Ovary (tissue), 10 donors: ENCODE measurements at places on chromosomes 5 and 9. TPM values are rescaled to one million over a fixed set of nuclear protein-coding genes. Genes with fewer than 3 reads are reported as not detected.

- H3K4me1 ChIP-seq, result no peaks in the 10 kb centered on the region
- H3K36me3 ChIP-seq, result no peaks in the 10 kb centered on the region
- DNase-seq, result no peak
- no peak overlapping the region for H3K4me3 ChIP-seq
- no peak overlapping the region for H3K27ac ChIP-seq
Observed at GRCh38 chr5:142342128-142342981, 17.5 kb upstream of the SPRY4 start.

The GPR150 gene
- total RNA-seq, result not detected

The LMAN2 gene
- total RNA-seq, result 103 TPM

GRCh38 chr9:14748373-14748772 is 25.8 kb upstream of the CER1 start:
- H3K36me3 ChIP-seq, result no peaks in the 10 kb centered on the region
- no peaks in the 10 kb centered on the region for H3K4me1 ChIP-seq
- no peak for DNase-seq
- H3K27ac ChIP-seq, result no peak overlapping the region

DNA sequence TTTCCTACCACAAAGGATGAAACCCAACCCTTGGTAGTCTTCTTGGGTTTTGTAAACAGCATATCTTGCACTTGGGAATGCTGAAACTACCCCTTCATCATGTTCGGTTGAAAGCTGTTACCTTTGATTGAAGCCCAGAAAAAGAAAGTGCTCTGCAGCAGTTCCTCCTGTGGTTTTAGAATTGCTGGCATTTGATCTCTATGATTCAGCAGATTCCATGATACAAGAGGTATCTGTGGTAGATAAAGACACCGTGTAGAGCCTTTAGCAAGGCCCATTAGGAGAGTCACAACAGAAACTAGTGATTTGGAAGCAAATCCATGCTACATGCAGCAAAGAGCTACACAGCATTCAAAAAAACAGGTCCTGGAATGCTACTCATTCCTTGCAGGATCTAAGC is 557.0 kb downstream of the TLE1 start:
- H3K27ac ChIP-seq, result no peak overlapping the region
- H3K4me1 ChIP-seq, result no peaks in the 10 kb centered on the region
- no peaks in the 10 kb centered on the region for H3K36me3 ChIP-seq
- H3K27me3 ChIP-seq, result no peaks in the 10 kb centered on the region
- DNase-seq, result no peak

The GABRA6 gene
- not detected for total RNA-seq

DNA sequence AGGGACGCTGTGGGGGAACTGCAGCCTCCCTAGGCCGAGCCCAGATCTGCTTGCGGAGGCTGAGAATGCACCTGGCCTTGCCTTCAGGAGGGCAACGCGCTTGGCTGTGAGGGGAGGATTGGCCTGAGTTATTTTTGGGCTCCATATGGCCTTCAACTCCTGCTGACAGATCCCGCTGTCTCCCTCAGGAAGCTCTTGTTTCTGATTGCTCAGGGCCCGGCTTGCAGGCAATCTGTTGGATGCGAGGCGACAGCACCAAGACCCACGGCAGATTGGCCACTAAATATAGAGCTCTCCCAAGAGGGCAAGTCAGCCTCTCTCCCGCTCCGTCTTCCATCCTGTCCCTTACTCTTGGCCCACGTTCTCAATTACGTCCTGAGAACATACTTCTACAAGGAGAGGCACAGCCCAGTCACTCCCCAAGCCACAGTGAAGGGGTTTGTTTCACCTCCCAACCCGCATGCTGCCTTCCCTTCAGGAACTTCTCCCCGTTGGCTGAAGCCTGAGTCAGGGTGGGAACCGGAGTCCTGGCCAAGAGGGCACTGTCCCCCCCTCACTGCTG is 53.6 kb downstream of the RASGEF1C start:
- no peak overlapping the region for H3K4me3 ChIP-seq
- DNase-seq, result no peak
- no peaks in the 10 kb centered on the region for H3K36me3 ChIP-seq
- H3K27ac ChIP-seq, result no peak overlapping the region
- no peaks in the 10 kb centered on the region for H3K27me3 ChIP-seq
- H3K4me1 ChIP-seq, result no peaks in the 10 kb centered on the region

The IFNA21 gene
- total RNA-seq, result not detected

DNA sequence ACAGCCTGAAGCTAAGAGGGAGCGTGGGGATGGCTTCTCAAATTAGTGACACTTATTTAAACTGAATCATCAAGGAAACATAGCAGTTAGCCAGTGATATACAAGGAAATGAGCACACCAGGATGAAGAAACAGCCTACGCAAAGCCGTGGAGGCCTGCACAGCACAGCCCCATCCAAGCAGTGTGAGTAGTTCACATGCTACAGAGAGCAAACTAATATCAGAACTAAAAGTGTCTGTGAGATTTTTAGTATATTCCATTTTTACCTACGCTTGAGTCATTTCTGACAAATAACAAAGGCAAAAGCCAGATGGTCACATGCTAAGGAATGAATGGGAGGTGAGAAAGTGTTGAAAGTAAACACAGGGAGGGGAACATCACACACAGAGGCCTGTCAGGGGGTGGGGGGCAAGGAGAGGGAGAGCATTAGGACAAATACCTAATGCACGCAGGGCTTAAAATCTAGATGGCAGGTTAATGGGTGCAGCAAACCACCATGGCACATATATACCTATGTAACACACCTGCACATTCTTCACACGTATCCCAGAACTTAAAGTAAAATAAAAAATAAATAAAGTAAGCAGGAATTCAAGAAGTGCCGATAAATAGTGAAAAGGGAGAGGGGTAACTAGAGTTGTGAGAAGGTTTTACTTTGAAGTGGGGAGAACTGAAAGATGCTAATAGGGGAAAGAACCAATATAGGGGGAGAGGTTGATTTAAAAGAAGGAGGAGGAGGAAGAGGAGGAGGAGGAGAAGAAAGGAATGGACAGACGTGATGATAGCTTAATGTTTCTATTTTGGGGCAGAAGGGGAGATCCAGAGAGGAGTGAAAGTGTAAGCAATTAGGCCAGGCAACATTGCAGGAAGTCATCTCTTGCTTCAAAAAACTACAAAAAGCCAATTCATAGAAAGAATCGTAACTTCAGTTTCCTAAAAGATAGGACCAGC is 100.9 kb upstream of the PTGER4 start:
- H3K27me3 ChIP-seq, result no peaks in the 10 kb centered on the region
- no peaks in the 10 kb centered on the region for H3K4me1 ChIP-seq
- DNase-seq, result no peak
- no peak overlapping the region for H3K27ac ChIP-seq
- H3K36me3 ChIP-seq, result no peaks in the 10 kb centered on the region

DNA sequence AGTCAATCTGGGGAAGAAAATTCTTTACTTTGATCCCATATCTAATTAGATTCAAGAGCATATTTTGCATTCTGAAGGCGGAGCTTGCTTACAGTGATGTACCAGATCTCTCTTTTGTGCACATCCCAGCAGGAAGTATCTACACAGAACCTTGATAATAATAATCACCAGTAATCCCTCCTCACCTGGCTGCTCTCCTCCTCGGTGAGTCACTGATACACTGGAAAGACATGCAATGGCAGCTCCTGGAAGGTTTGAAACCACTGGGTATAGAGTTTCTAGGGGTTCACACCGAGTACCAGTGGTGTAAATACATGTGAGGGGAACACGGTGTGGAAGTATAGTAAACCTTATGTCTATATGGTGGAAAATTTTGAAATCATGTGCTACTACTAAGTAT is 205.5 kb upstream of the TARS1 start:
- H3K27me3 ChIP-seq, result no peaks in the 10 kb centered on the region
- no peak overlapping the region for H3K27ac ChIP-seq
- DNase-seq, result no peak

GRCh38 chr5:42718591-42718990 is 38.0 kb upstream of the CCDC152 start:
- DNase-seq, result no peak
- H3K4me1 ChIP-seq, result no peaks in the 10 kb centered on the region
- no peak overlapping the region for H3K27ac ChIP-seq
- no peaks in the 10 kb centered on the region for H3K36me3 ChIP-seq

The ERMP1 gene
- total RNA-seq, result 18.3 TPM

The SLCO6A1 gene
- total RNA-seq, result not detected

DNA sequence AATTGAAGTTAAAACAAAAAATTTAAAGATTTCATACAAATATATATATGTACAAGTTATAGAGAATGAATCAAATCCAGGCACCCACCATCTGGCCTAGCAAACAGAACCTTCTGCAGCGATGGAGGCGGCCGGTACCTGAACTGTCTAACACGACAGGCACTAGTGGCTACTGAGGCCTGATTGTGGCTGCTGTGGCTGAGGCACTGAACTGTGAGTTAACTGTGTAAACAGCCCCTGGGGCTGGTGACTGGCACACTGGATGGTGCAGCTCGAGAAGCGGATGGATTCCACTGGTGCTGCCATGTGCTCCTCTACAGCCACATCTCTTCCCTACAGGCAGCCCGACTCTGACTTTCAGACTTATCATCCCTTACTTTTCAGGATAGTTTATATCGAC is 82.4 kb downstream of the RAPGEF1 start:
- peaks cover 19% of the 10 kb centered on the region for H3K4me1 ChIP-seq
- H3K27ac ChIP-seq, result no peak overlapping the region
- H3K36me3 ChIP-seq, result no peaks in the 10 kb centered on the region
- H3K4me3 ChIP-seq, result no peak overlapping the region
- no peak for DNase-seq

DNA sequence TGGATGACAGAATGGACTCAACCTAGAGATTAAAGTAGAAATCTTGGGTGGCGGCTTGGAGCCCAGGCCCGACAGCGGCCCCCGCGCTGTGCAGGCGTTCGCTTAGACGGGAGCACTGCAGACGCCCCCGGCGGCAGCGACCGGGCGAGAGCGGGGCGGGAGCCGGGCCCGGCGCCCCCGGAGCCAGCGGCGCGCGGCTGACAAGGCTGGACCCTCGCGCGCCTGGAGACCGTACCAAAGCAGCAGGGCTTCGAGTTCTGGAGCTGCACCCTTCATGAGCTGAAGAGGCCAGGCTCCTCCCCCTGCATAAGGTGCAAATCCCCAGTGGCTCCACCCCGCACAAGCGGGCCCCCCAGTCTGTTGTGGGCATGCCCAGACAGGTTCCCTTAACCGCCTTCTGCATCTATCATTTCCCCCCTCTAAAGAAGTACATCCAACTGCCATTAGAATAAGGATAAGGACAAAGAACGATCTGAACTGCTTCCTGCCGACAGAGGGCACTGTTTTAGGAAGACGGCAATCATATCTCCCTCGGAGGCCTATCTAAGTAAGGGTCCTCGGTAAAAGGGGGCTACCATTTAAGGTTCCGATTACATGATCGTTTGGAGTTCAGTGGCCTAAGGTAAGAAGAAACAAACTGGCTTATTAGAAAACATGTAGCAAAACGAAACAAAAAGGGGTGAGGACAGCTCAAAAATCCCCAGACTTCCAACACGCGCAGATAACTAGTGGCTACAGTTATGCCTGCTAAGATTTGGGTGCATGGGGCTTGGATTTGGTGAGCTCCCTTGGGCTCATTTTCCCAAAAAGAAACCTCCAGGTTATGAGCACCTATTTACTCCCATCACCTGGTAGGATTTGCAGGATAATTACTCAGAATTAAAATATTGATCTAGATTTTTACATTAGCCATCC is 66.3 kb downstream of the RGMB start:
- DNase-seq, result no peak
- no peak overlapping the region for H3K27ac ChIP-seq
- no peaks in the 10 kb centered on the region for H3K4me1 ChIP-seq
- H3K36me3 ChIP-seq, result no peaks in the 10 kb centered on the region

The FCN2 gene
- total RNA-seq, result not detected

The TIMD4 gene
- not detected for total RNA-seq

- peak overlapping the region; percentile 99 for H3K27ac ChIP-seq
- peak overlapping the region; percentile 95 for H3K4me3 ChIP-seq
- peaks cover 3% of the 10 kb centered on the region for H3K4me1 ChIP-seq
- DNase-seq, result peak; percentile 87
- H3K27me3 ChIP-seq, result no peaks in the 10 kb centered on the region
Observed at GRCh38 chr9:6007770-6008168, 7.7 kb downstream of the RANBP6 start.

The MARCOL gene
- not detected for total RNA-seq

The NR6A1 gene
- total RNA-seq, result 1.1 TPM

DNA sequence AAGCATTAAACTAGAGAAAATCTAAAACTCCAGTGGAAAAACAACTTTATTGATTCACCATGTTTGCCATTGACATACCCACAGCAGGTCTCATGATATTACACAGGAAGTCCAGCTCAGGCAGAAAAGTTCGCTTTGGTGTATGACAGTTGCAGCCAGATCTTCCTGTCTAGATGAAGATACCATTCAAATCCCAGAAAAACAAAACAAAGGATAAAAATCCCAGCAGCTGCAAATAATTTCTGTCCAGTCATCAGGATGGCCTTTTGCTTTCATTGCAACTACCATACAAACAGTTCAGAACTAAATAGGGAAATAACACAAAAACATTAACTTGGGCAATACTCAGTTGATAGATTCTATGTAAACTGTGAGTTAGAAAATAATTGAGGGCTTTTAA is 136.0 kb upstream of the NREP start:
- no peak overlapping the region for H3K27ac ChIP-seq
- DNase-seq, result no peak
- no peaks in the 10 kb centered on the region for H3K27me3 ChIP-seq
- no peaks in the 10 kb centered on the region for H3K36me3 ChIP-seq
- H3K4me3 ChIP-seq, result no peak overlapping the region

The ANGPTL2 gene
- total RNA-seq, result 9.8 TPM

DNA sequence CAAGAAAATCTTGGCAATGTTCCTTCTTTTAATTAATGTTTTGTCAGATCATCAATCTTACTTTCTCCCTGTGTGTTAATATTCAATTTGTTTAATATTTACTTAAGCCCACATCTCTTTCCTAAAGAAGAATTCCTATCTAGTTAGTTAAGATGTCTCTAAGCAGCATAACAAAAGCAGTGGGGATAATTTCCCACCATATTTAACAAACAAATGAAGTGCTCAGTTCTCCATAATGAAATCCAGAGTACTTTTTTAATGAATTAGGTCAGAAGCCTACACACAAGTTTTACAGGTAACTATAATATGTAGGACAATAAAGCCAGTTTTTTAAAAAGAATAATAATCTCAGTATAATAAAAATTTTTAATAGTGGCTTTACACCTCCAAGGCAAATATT is 1918.8 kb downstream of the EFNA5 start:
- no peak for DNase-seq
- H3K36me3 ChIP-seq, result no peaks in the 10 kb centered on the region
- H3K27me3 ChIP-seq, result peaks cover 3% of the 10 kb centered on the region

GRCh38 chr5:157050050-157050449 is 8.9 kb downstream of the HAVCR1 start:
- no peaks in the 10 kb centered on the region for H3K27me3 ChIP-seq
- no peak overlapping the region for H3K4me3 ChIP-seq
- no peaks in the 10 kb centered on the region for H3K36me3 ChIP-seq
- H3K27ac ChIP-seq, result no peak overlapping the region
- H3K4me1 ChIP-seq, result no peaks in the 10 kb centered on the region
- no peak for DNase-seq

- no peaks in the 10 kb centered on the region for H3K27me3 ChIP-seq
- DNase-seq, result no peak
- H3K27ac ChIP-seq, result no peak overlapping the region
- H3K4me3 ChIP-seq, result no peak overlapping the region
Observed at GRCh38 chr9:36123515-36123914, 13.0 kb upstream of the GLIPR2 start.

- H3K4me3 ChIP-seq, result no peak overlapping the region
- no peak overlapping the region for H3K27ac ChIP-seq
- DNase-seq, result no peak
Observed at GRCh38 chr5:43244823-43245565, 53.0 kb downstream of the NIM1K start.

The FBP1 gene
- total RNA-seq, result 0.30 TPM

GRCh38 chr9:131198041-131198715 is 72.8 kb downstream of the NUP214 start:
- no peak overlapping the region for H3K27ac ChIP-seq
- H3K27me3 ChIP-seq, result no peaks in the 10 kb centered on the region
- H3K4me3 ChIP-seq, result no peak overlapping the region
- DNase-seq, result no peak
- no peaks in the 10 kb centered on the region for H3K4me1 ChIP-seq
